NCI-H1417 treated with DMSO at 0.1 percent for 48 hours (cell line): ENCODE measurements at places on chromosomes 7 and 10.

DNA sequence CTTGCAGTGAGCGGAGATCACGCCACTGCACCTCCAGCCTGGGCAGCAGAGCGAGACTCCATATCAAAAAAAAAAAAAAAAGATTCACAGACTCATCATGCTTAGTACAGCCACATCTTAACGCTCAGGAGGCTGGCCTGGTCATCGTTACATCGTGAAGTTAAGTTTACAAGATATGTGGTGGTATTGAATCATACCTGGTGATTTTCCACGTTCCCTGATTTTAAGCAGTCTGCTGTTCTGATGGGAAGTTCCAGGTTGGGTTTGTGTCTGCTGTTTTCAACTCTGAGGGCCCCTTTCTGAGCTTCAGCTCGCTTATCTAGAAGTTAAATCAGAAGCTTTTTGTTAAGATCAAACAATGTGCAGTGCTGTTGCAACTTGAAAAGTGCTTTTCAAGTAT, 6.9 kb downstream of the PPP2R2D start:
- DNase-seq: no peak

GRCh38 chr10:86287966-86288579, 78.5 kb downstream of the GRID1 start:
- DNase-seq: no peak

DNA sequence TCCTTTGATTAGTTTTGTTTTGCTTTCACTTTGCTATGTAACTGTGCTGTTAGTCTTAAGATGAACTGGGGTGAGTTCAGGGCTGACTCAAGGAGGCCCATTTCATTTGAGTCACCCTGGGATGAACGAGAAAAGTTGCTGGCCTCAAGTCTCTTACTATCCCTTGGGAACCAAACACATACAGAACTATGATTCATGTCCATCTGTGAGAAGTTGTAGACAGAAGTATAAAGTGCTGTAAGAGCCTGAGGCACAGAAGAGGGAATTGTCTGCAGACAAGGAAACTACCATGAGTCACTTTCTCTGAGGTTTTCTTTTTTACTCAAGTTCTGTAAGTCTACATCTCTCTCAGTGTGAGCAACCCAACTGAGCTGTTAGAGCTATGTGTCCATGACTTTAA, 179.8 kb upstream of the CSTF2T start:
- no peak for DNase-seq

GRCh38 chr7:143415742-143416397, 7.2 kb upstream of the EPHA1 start:
- DNase-seq: no peak

DNA sequence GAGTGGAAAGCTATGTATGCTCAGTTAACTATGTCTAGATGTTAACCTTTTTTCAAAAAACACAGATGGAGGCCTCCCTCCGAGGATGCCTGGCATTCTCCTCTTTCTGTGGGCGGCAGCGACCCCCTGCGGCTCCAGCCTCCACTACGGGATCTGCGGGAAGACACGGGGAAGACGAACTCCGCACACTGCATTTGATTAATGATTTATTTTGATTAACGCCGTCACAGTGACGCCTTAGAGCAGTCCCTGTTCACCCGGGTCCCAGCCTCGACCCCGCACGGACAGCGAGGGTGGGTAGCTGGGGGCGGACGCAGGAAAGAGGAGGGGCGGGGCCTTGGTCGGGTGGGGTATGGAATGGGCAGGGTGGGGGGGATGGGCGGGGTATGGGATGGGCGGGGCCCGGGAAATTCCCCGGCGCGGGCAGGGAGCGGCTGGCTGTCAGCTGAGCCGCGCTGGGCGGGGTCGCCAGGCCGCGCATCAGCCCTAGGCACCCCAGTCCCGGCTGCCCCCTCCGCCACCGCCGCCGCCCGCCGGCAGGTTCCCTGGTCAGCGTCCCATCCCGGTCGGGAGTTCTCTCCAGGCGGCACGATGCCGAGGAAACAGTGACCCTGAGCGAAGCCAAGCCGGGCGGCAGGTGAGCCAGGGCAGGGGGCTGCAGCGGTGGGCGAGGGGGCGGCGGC, at the start of gene OPTN:
TSS of gene OPTN (plus strand) at position 498 of the 683 bp plus-strand sequence. CDS start 8,960 bp downstream, outside the sequence.
- peak; percentile 11 for DNase-seq

GRCh38 chr7:48351900-48352299, 180.6 kb downstream of the ABCA13 start:
- DNase-seq: no peak

- DNase-seq: no peak
Observed at GRCh38 chr10:31296754-31297153, 22.3 kb upstream of the ZEB1 start.

DNA sequence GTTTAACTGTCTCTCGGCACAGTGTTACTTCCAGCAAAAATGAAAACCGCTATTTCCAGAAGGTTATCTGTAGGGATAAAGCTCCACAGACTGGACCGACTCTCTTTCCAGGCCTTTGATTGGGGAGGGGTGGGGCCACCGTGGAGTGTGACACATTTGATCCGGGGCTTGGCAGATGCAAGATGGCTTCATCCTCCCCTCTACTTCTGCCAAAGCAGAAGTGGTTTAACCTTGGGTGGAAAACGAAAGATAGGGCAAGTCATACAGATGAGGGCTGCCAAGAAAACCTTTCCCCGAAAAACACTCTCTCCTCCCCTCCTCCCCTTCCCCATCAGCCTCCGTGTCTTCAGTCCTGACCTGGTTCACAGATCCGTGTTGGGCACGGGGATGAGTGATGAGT, 139.7 kb upstream of the SH2B2 start:
- DNase-seq: no peak

GRCh38 chr10:73641328-73642060, at the start of gene MYOZ1:
Gene MYOZ1, minus strand, starts transcription at chr10:73641474. Its CDS starts 1,457 bp downstream, at chr10:73640017.
- no peak for DNase-seq

DNA sequence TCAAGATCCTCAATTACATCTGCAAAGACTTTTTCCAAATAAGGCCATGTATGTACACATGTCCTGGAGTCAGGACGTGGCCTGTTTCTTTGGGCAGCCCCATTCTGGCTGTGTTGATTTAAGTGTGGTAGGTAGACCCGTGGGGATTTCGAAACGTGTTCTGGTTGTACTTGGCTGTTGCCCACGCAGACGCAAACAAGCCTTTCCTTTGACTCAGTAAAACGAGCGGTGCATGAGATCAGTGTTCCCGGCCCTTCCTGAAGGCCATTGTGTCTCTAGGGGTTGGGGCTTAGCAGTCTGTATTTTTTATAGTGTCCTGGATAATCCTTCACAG, 64.8 kb upstream of the DNAJB6 start:
- no peak for DNase-seq

DNA sequence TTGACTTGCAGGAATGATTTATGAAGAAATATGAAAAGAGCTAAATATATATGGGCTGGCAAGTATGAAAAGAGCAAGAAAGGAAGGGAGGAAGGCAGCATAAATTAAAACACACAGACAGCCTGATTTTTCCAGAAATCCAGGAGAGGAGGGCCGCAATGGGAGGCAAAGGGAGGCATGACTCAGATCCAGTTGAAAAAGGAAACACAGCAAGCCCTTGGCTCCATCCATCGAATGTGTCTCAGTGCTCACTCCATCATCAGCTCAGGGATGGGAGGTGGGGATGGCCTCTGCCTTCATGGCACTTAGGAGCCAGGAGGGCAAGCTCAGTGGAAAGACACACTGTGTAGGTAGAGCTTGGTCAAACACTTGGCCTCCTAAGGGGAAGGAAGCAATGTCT, 75.7 kb upstream of the PDZD8 start:
- no peak for DNase-seq

- DNase-seq: no peak
Observed at GRCh38 chr7:2680792-2681490, 7.1 kb upstream of the AMZ1 start.
